ENCODE measurements at places on chromosomes 5 and 9.
A peak's percentile ranks its signal among the peaks of the same experiment; 100 is the strongest.

- no peak for DNase-seq
Observed at GRCh38 chr5:156421798-156422197, 94.8 kb downstream of the SGCD start.

GRCh38 chr5:154333016-154333415, 112.8 kb upstream of the SAP30L start:
- DNase-seq: no peak

GRCh38 chr5:15550502-15551112, 50.6 kb downstream of the FBXL7 start:
- DNase-seq: no peak

GRCh38 chr5:181044662-181045305, 4.7 kb downstream of the BTNL9 start:
- DNase-seq: no peak

- DNase-seq: peak; percentile 46
Observed at GRCh38 chr9:4297786-4298254, 2.0 kb downstream of the GLIS3 start.

DNA sequence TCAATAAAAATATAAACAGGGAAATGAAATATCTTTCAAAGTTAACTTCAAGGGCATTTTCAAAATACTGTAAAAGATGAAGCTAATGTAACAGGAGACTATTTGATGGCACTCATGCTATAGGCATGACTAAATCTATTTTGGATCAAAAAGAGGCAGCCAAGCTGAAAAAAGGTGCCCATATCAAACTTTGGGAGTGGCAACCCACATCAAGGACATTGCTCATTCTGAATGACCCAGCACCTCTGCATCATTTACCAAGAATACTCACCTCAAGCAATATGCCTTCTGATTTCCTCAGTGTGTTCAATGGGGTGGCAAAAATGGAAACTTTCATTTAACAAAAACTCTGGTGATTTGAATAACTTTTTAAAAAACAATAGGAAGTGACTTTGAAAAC, 853.3 kb downstream of the TLE1 start:
- no peak for DNase-seq

DNA sequence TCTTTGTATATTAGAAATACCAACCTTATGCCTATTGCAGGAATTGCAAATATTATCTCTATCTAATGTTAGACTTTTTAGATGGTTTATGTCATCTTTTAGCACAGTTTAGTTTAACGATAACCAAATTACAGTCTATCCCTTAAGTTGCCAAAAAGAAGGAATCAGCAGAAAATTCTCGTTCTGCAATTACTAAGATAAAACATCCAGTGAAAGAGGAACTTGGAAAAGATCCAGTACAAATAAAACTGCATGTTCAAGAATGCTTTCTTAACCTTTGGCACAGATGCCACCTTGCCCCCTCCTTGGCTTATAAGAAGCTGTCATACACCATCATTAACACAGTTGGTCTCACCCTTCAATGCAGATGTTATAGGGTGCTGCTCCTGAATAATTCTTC, 124.0 kb downstream of the SEMA5A start:
- DNase-seq: no peak

- DNase-seq: no peak
Observed at GRCh38 chr5:170161069-170161468, 55.4 kb downstream of the FOXI1 start.

DNA sequence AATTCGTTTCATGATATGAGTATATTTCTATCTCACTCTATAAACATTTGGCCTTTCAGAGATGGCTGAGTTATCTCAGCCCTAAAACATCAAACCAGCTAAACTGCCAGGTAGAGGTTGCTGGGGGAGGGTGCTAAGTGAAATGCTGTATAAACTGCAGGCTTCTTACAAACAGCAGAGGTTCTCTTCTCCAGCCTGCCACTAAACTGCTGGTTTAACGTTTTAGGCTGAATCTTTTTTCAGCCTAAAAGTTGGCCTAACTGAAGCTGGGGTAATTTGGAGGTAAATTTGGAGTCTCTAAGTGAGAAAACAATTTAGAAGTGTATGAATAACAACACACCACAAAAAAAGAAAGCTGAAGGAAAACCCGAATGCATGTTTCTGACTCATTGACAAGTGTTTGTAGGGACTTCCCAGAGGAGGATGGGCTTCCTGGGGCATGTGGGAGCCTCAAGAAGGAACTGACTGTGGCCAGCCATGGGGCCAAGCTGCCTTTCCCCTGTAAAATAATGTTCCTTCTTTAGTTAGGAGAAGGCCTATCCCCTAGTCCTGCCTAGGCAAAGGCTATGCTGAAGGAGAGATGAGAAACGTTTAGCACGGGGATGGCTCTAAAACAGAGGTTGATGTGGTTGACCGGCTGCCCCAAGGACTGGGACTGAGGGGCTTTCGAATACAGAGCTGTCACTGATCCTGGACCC, 44.3 kb downstream of the SLC28A3 start:
- DNase-seq: no peak

DNA sequence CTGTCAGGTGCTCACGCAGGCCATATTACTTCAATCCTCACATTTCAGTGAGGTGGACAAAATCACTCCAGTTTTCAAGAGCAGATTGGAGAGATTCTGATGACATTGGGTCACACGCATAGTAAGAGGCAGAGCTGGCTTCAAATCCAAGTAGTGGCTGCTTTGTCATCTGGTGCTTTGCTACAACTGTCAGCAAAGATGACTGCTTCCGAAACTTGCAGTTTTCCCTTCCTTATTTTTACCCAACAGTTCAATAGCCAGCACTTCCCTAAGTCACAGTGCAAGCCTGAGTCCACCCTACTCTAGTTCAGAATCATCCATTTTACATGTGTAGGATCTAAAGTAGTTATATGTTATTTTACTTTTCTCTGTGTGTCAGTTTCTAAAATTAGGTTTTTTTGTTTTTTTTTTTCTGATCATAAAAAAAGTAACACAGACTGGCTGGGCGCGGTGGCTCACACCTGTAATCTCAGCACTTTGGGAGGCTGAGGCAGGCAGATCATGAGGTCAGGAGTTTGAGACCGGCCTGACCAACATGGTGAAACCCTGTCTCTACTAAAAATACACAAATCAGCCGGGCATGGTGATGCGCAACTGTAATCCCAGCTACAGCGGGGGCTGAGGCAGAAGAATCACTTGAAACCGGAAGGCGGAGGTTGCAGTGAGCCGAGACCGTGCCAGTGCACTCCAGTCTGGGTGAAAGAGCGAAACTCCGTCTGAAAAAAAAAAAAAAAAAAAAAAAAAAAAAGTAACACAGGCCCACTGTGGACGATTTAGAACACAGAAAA, 49.6 kb downstream of the ANKDD1B start:
- no peak for DNase-seq

DNA sequence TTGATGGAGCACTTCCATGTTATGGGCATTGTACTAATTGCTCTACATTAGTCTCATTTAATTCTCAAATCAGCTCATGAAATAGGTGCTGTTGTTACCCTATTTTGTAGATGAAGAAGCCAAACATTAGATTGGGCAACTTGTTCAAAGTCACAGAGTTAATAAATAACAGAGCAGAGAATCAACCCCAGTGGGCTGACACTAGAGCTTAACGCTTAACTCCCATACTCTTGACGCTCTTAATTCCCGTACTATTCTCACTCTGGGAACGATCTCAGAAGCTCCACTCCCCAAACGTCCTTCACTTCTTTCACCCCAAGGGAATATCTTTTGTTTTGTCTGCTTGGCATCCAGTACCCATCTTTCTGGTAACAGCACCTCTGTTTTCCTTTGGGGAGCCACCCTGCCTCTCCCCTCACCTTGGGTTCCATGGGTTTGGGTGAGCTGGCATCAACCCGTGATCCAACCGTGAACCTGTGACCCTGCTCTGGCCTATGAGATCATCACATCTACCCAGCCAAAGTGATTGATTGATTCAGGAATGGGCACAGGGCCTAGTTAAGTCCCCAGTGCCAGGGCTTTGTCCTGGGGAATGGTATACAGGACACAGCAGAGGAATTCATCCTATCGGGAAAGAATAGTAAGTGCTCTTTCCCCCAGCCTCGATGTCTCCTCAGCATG, 169.2 kb downstream of the NR3C1 start:
- no peak for DNase-seq

- peak; percentile 19 for DNase-seq
Observed at GRCh38 chr5:42894057-42894456, 82.4 kb upstream of the SELENOP start.

DNA sequence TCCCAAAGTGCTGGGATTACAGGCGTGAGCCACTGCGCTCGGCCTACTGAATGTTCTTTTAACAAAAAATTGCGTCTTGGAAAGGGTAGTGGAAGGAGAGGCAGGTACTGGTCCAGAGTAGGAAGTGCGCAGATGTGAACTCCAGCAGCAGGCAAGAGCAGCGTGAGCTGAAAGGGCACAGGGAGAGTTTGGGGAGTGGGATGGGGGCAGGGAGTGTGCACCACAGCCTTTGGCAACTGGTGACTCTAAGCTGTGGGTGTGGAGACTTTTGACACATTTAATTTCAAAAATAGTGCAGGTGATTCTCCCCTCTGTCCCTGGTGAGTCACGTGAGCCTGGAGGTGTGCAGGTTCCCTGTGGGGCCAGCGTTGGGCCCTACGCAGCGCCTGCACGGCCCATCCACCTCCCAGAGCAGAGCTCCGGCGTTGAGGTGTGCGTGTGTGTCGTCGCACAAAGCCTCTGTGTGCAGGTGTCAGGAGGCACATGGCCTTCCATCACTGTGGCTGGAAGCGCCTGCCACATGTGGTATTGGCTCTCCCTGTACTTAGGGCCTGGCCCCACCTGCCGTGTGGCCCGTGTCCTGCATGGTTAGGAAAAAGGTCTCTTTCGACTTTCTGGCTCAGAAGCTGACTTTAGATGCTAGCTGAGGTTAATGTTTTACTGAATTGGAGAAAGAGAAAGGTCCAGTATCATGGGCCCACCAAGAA, 11.5 kb downstream of the SQSTM1 start:
- no peak for DNase-seq

DNA sequence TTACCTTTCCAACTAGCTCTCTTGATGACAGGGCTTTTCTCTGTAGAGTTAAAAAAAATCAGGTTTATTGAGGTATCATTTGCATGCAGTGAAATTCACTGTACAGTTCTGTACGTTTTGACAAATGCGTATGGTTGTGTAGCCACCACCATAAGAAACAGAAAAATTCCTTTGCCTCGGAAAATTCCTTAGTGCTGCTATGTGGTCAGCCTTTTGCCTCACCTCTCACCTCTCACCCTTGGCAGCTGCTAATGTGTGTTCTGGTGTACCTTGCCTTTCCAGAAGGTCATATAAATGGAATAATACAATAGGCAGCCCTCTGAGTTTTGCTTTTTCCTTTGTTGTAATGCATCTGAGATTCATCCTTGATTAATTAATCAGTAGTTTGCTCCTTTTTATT, 28.4 kb downstream of the PCSK5 start:
- DNase-seq: no peak

GRCh38 chr5:149415066-149415967, 36.2 kb upstream of the IL17B start:
- DNase-seq: no peak

GRCh38 chr5:56475689-56476486, 242.8 kb upstream of the ANKRD55 start:
- no peak for DNase-seq

GRCh38 chr5:116487045-116487444, 87.6 kb downstream of the SEMA6A start:
- no peak for DNase-seq

DNA sequence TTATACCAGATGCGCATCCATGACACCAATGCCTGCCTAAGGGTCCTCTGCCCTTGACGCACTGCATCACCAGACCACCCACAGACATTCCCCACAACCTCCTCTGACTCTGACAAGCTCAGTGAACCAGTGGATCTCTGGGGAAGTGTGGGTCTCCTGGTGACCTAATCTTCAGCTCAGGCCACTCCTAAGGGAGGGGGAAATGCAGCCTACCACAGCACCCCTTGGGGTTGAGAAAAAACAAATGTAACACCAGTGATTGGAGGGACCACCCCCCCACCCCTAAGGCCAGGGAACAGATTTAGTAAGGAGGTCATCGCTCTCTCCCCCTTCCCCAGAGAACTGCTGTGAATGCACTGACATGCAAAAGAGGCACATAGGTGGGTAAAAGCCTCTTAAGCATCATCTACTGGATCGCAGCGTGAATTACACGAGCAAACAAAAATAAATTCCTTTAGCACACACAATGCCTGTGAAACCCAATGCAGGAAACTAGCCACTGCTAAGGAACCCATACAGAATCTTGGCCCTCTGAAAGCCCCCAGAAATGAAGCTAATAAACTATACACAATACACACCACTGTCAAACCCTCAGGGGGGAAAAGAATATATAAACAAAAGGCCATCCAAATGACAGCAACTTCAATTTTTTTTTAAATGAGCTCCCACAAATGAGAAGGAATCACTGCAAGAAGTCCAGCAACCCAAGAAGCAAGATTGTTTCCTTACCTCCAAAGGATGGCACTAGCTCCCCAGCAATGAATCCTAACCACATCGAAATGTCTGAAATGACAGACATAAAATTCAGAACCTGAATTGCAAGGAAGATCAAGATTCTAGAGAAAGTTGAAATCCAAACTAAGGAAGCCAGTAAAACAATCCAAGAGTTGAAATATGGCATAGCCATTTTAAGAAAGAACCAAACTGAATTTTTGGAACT, 513.7 kb upstream of the PTGER4 start:
- DNase-seq: no peak

DNA sequence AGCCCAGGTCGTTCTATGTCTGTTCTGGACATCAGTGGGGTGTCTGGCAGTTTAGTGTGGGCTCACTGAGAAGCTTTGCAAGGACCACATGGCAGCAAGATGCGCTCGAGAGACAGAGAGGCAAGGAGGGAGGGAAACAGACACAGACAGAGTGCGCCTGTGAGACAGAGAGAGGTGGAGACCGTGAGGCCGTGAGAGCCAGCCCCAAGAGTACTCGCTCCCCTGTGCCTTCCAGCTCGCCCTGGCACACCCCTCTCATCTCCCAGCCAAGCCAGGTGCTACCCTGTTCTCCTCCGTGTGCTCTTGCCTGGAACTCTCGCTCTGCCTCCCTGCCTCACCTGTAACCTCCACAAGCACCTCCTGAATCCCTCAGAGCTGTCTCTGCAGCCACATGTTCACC, 106.8 kb downstream of the EHMT1 start:
- DNase-seq: no peak

DNA sequence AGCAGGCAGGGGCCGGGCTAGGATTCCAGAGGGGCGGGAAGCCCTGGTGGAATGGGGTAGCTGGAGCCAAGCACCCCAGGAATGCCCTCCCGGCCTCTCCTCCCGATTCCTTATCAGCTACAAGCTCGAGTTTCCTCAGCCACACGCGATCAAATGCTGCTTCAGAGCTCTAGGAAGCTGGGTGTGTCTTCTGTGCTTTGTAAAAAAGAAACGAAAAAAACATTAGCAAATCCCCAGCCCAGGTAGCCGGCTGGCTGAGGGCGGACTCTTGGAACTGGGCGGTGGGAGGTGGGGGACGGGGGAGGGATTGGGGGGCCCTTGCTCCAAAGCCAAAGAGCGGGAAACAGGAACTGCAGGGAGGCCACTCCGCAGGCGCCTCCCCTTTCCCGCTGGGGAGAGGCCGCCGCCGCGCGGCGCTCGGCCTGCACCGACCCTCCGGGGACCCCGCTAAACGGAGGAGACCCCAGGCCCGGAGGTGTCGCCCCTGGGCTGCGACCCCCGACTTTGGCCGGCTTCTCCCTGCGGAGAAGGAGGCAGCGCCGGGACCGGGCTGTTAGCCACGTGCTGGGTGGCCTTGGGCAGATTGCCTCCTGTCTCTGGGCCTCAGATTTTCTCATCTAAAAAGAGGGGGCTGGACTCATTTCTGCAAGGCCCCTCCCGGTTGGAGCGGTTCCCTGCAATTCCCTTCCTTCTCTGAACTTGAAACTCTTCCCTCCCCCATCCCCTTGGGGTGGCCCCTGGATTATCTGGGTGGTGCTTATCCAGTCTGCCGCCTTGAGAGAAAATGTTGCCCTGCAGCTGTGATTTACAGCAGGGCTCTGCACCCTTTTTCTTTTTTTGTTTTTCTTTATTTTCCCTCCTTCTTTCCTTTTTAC, 40.9 kb upstream of the FABP6 start:
- DNase-seq: peak; percentile 70
